ENCODE measurements at places on chromosomes 5 and 9. TPM values are rescaled to one million over a fixed set of nuclear protein-coding genes. Genes with fewer than 3 reads are reported as not detected.

- H3K4me1 ChIP-seq: no peaks in the 10 kb centered on the region
- H3K27me3 ChIP-seq: no peaks in the 10 kb centered on the region
- no peak overlapping the region for H3K27ac ChIP-seq
- H3K4me3 ChIP-seq: no peak overlapping the region
Observed at GRCh38 chr5:132528021-132528420, 15.3 kb downstream of the IL5 start.

- peaks cover 28% of the 10 kb centered on the region for H3K4me1 ChIP-seq
- H3K36me3 ChIP-seq: no peaks in the 10 kb centered on the region
- DNase-seq: no peak
Observed at GRCh38 chr9:14750821-14751220, 28.3 kb upstream of the CER1 start.

GRCh38 chr5:181121675-181122561, 9.1 kb downstream of the OR2V1 start:
- DNase-seq: no peak
- no peaks in the 10 kb centered on the region for H3K36me3 ChIP-seq
- H3K4me3 ChIP-seq: no peak overlapping the region
- peaks cover 13% of the 10 kb centered on the region for H3K27me3 ChIP-seq
- H3K4me1 ChIP-seq: no peaks in the 10 kb centered on the region

- no peak for DNase-seq
- H3K4me1 ChIP-seq: no peaks in the 10 kb centered on the region
- no peak overlapping the region for H3K4me3 ChIP-seq
- no peak overlapping the region for H3K27ac ChIP-seq
- H3K27me3 ChIP-seq: no peaks in the 10 kb centered on the region
Observed at GRCh38 chr5:78705826-78706225, 57.3 kb upstream of the LHFPL2 start.

Gene CCL27
- 0.76 TPM for total RNA-seq

Gene KLF9
- total RNA-seq: 14.4 TPM

DNA sequence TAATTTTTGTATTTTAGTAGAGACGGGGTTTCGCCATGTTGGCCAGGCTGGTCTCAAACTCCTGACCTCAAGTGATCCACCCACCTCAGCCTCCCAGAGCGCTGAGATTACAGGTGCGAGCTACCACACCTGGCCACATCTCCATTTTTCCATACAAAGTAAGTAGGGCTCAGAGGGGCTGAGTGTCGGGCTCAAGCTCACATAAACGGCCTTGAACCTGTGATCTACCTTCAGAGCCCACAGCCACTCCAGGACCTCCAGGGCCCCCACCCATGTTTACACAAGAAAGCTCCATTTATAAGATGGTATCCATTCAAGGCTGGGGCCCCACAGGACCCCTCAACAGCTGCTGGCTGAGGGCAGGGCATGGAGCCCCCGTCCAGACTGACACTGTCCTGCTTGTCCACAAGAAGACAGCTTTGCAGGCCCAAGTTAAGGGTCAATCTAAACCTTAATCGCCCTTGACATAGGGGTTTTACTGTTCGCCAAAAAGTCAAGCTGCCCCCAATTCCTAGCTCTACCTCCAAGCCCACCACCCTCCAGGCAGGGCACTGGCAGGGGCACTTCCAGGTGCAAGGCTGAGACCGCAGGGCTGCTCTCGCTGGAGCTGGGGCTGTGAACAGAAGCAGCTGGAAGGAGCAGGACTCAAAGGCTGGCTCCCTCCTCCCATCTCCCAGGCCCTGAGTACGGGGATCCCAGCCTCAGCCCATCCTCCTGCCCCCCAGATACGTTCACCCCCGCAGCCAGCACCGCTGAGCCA, 18.9 kb downstream of the FAM78A start:
- no peak overlapping the region for H3K27ac ChIP-seq
- no peaks in the 10 kb centered on the region for H3K36me3 ChIP-seq
- DNase-seq: no peak

DNA sequence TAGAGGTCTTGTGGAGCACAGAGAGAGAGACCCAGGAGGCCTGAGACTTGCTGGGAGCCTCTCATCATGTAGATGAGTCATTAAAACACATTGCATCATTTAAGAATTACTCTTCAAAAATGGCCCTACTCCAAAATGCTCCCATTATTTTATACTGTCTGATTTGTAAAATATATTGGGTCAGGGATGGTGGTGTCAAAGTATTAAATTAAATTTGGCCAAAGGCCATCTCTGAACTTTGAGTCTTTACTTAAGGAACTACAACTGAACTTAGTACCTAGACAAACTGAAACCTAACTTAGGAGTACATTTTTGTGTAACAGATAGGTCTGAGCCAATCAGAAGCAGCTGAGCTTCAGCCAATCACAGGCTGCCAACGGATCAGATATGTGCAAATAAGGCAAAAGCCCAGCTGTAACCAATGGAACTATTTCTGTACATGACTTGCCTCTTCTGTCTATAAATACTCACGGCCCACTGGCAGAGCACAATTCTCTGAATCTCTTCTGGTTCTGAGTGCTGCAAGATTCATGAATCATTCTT, 657.2 kb downstream of the TLE1 start:
- H3K4me3 ChIP-seq: no peak overlapping the region
- no peaks in the 10 kb centered on the region for H3K27me3 ChIP-seq
- H3K27ac ChIP-seq: peak overlapping the region; percentile 38
